ENCODE measurements at places on chromosomes 12 and 14.

DNA sequence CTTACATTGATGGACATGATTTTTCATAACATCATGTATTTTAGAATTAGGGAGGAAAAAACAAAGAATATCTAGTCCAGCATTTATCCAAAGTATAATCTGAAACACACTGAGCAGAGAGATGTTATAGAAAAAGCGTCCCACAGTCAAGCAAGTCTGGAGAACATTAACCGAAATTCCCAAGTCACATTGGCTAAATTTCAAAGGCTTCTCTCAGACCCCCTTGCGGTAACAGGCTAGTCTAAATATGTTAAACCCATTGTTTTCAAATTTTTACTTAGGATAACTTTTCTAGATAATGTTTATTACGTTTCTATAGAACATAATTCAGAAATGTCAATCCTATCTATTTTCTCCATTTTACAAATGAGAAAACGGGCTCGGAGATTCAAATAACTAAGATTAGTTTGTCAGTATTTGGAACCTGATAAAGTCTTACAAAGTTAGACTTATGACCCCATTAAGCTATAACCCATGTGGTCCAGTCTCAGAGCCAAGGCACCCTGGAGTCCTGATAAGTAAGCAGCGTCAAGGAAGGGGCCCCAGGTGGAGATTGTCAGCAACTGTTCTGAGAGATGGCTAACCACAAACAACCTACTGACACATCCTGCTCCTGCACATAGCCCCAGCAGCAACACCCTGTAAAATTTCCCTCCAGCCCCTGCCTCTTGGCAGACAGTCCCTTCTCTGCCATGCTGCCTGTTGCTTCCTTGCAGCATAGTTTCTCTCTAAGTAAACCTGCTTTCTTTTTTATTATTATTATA, 220.6 kb upstream of the TMEM260 start:
- peak; percentile 11 for DNase-seq

GRCh38 chr12:48970702-48971334, 717 bp downstream of the WNT10B start:
- DNase-seq = no peak

GRCh38 chr12:41367726-41368405, 179.7 kb downstream of the PDZRN4 start:
- DNase-seq = no peak

DNA sequence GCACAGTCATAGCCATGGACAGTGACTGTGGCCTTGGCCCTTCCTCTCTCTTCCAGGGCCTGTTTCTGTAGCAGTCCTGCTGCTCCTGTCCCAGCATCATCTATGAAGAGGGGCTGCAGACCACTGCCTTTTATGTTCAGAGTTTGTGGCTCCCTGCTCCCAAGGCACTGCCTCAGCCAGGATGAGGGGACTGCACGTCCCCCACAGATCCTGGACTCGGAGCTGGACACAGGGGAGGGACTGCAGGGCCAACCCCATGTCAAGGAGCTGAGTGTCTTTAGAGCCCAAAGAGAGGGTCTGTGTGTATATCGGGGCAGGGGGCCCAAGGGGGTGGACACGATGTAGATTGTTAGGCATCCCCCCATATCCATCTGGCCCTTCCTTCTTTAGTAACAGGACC, 60.6 kb upstream of the DIO3 start:
- no peak for DNase-seq

DNA sequence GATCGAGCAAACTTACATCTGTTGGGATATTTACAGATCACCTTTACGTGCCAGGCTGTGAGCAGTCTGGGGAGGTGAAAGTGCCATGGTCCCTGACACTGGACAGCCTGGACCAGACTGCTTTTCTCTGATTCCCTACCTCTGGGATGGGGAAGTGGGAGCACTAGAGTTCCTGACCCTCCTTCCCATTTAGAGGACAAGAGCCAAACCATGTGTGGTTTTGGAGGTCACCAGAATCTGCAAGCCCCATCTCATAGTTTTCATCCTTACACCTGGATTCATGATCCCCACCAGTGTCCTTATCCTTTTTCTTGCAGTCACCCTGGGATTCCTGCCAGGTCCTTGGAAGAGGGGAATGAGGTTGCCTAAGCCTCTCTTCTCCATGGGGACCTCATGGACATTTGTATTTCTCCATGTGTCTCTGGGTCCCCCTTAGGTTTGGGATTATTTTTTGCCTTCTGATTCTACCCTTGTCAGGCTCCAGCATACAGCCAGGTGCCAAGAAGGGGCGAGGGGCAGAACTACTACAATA, 1.5 kb upstream of the WNT10B start:
- no peak for DNase-seq

- DNase-seq = no peak
Observed at GRCh38 chr12:115185506-115185905, 501.5 kb upstream of the TBX3 start.

- no peak for DNase-seq
Observed at GRCh38 chr12:2291182-2291832, 238.5 kb downstream of the CACNA1C start.

DNA sequence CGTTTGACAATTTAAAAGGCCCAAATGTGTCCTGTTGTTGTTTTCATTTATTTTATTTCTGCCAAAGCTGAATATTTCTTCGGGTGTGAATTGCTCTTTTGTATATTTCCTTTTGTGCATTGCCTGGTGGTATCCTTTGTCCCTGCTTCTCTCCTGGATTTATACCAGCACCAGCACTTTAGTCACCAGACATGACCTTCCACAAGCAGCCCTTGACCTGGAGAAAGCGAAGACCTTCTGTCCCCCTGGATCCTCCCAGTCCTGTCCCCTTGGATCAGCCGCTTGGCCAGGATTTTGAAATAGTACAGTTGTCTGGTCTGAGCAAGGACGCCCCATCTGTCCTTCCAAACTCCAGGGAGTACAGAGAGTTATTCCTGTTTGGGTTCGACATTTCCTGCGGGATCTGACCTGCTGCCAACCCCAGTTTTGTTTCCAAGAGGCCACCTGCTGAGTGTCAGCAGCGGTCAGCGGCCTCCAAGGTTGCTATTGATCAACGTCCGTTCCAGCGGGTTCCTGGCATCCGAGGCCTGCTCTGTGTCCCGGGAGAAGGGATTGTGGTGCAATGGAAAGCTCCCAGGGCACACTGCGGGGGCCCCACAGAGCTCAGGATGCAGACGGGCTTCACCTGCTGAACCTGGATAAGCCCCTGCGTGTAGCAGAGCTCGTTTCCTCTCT, 45.1 kb upstream of the CHGA start:
- no peak for DNase-seq

GRCh38 chr12:117067638-117068037, 31.6 kb downstream of the TESC start:
- DNase-seq = no peak

DNA sequence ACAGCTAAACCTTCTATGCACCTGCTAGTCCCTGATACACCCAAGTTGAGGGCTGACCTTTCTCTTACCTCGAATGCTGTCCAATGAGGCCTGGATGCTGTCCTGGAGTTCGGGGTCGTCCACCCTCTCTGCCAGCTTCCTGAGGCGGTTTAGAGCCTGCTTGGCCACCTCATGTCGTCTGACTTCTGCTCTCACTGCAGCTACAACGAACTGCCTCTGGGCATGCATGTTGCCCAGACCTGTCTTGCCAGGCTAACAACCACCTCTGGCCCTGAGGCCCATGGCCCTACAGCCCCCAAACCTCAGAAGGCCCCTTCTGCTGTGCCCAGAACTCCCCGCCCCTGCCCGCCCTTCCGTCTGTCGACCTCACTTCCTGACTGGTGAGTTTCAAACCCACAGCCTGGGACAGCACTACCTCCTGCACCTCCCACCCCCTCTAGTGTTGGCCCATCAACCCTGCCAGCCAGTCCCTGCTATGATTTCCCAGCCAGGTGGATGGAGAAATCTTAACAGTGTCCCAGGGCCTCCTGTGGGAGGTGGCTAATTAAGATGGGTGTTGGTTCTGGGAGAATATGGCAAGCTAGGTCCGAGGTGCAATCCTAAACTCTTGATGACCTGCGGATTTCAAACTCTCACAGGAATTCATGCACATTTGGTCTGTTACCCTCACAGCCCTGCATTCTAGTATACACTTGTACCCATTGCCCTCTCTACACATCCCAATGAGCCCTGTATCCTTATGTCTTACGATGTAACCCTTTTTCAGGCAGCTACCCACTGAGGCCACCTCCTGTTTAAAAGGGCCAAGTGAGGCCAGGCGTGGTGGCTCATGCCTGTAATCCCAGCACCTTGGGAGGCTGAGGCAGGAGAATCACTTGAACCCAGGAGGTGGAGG, 2.7 kb upstream of the TSPAN31 start:
- DNase-seq = peak; percentile 71

GRCh38 chr12:3543826-3544225, 52.8 kb downstream of the PRMT8 start:
- no peak for DNase-seq

- DNase-seq = no peak
Observed at GRCh38 chr14:87430810-87431209, 562.2 kb downstream of the GALC start.
